AML-193 (cell line): ENCODE measurements at places on chromosomes 13 and 19.
A peak's percentile ranks its signal among the peaks of the same experiment; 100 is the strongest.

DNA sequence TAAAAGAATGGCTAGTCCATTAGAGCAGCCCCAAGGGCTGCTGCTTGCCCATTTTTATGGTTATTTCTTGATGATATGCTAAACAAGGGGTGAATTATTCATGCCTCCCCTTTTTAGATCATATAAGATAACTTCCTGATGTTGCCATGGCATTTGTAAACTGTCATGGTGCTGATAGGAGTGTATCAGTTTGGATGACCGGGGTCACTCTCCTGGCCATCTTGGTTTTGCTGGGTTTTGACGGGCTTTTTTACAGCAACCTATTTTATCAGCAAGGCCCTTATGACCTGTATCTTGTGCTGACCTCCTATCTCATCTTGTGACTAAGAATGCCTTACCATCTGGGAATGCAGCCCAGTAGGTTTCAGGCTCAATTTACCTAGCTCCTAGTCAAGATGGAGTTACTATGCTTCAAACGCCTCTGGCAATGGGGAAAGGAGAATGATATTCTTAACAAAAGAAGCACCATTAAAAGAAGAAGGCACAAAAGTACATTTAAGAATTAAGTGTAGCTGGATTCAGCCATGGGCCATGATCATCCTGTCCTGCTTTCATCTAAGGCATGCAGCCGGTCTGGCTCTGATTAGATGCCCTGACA, 1156.0 kb downstream of the PCDH9 start:
- no peak for DNase-seq

GRCh38 chr13:96792188-96792587, 202.1 kb downstream of the OXGR1 start:
- DNase-seq = no peak

DNA sequence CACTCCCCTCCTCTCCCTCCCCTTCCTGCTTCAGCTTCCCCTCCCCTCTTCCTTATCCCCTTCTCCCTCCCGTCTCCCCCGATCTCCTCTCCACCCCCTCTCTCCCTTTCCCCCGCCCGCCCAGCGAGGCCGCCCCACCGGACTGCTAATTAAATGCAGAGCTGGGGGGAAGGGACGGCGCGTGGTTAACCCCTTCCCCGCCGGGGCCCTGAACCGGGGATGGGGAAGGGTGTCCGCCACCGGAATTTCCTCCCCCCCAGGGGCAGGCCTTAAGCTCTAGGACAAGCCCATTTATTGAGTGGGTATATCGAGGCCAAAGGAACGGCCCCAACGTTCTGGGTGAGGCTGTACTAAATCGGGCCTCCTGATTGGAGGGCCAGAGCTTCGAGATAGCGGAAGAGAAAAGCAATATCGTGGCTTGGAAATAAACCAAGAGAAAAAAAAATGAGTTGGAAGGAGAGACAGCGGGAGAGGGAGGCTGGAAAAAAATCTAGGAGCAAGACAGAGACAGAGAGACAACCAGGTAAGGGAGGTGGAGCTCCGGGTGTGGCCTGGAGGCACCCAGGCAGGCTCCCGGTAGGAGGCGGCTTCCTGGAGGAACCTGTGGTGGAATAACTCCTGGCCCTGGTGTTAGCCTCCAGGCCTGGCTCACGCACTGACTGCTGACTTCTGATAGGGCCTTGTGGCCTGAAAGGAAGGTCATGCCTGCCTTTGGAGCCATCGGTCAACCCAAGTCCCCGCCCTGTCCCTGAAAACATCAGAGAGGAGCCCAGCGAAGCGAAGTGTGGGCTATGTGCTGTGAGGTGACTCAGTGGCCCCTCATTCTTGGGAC, 11.6 kb upstream of the JUND start:
- DNase-seq = peak; percentile 65

DNA sequence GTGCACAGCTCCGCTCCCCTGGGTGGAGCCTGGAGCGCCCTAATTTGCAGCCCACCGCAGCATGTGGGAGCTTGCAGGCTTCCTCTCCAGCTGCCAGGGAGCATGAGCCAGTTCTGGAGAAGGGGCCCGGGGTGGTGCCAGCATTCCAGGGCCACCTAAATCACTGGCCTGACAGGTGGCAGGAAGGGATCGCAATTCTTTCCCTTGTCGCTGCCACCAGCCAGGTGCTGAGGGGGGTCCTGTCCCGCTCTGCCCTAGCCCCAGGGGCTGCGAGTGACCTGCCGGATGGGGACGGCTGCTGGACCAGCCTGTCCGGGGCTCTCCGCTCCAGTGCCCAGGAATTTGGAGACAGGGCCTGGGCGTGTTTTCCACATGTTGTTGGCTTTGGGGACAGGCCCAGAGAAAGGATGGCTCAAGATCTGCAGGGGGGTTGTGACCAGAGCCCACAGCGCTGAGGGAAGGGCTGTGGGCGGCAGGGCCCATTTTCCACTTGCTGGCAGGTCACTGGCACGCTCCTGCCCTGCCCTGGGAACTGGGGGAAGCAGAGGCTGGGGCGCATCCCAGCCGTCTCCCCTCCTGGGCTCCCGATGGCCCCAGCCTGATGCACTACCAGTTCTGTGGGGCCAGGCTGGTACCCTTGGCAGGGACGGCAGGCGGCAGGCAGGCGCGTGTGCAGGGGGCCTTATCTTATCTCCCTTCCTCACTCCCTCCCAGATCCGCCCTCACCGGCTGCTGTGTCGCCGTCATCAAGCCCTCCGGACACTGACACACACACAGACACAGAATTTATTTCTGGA, 9.5 kb downstream of the NDUFA11 start:
- DNase-seq = no peak

DNA sequence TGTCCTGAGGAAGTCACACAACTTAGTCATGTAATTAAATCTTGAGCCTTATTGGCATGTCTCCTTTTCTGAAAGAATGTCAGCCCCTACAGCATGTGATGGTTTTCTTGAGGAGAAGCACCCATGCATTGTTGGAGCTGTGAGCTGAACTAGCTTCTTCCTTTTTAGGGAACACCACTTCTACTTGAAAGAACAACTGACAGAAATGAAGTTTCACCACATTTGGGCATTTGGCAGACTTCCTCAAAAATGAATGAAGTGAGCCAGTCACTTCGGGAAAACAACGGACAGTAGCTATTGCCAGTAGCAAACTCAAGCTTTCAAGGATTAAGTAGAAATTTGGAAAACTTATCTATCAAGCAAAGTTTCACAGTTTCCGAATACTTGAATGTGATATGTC, 1351.3 kb downstream of the EFNB2 start:
- DNase-seq = peak; percentile 15

GRCh38 chr13:91381371-91381770, 17.1 kb upstream of the GPC5 start:
- DNase-seq = peak; percentile 26

- DNase-seq = no peak
Observed at GRCh38 chr13:114279146-114279545, 2.3 kb upstream of the UPF3A start.

DNA sequence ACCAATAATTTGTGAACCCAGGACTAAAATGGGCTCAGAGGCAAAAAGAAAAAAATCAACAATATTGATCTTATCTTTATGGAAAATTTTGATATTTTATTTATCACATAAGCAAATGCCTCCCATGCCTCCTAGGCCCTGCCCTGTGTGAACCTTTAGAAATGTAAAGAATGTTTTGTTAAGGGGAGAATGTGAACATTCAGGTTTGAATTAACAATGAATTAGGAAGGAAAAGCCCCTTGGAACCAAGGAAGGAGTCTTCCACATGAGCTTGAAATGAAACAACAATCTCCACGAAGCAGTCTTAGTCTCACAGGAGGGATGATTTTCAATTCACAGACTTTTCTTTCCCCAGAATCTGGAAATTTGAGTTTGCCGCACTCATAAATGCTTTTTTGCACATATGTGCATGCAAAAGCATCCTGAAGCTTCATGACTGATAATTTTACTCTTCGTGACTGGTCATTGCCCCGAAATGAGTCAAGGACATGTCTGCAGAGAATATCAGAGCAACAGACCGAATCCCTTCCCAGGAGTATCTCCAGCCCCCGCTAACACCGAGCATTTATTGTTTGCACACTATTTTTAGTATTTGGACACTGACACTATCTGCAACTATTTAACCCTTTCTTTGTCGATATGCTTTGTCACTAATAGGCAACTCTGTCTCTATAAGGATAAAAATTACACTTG, 135.2 kb downstream of the DCT start:
- no peak for DNase-seq

DNA sequence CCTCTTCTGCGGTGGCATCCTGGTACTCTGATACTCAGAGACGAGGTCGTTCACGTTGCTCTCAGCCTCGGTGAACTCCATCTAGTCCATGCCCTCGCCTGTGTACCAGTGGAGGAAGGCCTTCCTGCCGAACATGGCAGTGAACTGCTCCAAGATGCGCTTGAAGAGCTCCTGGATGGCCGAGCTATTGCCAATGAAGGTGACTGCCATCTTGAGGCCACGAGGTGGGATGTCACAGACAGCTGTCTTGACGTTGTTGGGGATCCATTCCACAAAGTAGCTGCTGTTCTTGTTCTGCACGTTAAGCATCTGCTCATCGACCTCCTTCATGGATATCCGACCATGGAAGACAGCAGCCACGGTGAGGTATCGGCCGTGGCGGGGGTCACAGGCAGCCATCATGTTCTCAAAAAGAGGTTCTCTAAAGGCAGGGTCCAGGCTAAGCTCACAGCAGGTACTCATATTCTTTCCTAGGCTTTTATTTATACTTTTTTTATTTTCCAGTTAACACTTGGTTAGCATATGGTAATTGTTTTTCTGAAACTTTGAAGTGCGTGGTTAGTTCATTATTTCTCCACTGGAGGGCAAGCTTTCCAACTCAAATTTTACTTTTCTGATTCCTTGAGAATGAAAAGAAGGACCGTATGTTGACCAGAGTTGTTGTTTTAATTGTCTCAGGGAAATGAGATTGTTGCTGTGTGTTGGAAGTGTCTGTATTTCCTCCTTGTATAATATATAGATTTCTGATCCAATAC, 72.4 kb upstream of the RGCC start:
- no peak for DNase-seq

DNA sequence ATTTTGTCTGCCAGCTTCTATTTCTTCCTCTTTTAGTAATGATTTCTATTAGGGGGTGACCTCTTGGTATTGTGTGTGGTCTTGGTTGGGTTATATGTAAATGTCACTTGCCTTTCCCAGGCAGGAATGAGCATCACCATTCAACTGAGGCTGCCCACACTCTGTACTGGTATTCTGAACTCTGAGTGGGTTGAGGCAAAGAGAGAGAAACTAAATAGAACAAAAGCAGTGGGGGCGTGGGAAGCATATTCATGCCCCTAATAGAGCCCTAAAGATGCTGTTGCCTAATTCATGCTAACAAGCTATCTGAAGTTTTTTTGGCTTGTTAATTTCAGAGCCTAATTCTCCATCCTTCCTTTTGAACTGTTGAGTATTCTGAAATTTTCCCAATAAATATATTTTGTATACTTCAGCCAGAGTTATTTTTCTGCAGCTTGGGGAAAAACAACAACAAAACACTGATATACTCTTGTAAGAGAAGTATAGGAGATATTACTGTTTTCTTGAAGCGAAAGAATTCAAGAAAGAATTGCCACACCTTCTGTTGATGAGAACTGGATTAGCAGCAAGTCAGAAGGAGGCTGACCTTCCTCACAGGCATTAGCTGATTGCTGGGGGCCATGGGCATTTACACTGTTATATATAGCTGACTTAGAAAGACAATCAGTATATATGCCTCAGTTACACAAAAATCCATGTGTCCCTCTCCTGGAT, 315.8 kb upstream of the KLF12 start:
- no peak for DNase-seq

DNA sequence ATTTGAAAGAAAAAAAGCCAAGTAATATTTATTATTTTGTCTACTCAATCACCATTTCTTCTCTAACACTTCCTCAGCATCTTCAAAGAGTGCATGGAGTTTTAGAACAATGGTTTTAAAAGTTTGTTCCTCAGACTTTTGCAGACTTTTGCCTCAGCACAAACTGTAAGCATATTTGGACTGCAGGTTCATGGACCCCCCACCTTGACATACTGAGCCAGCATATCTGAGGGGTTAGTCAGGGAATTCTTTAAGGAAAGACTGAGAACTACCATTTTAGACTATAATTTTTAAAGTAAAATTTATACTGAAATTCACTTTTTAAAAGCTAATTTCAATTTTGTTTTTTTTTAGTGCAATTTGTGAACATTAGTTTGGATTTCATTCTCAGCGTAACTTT, 1676.8 kb upstream of the PCDH20 start:
- no peak for DNase-seq

GRCh38 chr13:74891610-74892009, 590.4 kb downstream of the TBC1D4 start:
- no peak for DNase-seq

GRCh38 chr19:6392221-6393073, 517 bp downstream of the GTF2F1 start:
- no peak for DNase-seq
